ENCODE measurements at places on chromosomes 6 and 20. TPM values are rescaled to one million over a fixed set of nuclear protein-coding genes. Genes with fewer than 3 reads are reported as not detected.
A peak's percentile ranks its signal among the peaks of the same experiment; 100 is the strongest.

DNA sequence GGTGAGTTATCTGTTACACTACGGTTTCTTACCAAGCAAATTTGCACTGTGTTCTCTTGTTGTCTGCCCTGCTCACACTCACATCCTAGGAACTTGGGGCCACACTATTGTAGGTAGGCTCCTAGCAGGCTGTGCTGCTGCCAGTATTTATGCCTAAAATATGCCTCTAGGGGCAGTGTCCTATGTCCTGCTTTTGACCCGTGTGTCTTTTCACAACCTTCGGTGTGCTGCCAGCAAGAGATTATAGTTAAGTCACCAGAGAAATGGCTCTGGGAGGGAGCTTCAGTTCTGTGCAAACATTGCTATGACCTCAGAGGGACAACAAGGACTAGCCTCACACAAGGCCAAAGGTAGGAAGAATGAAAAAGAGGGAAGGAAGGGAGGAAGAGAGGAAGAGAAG, 8.9 kb upstream of the TAAR5 start:
- no peaks in the 10 kb centered on the region for H3K4me1 ChIP-seq
- H3K4me3 ChIP-seq, result no peak overlapping the region
- H3K27me3 ChIP-seq, result no peaks in the 10 kb centered on the region
- no peak for DNase-seq

DNA sequence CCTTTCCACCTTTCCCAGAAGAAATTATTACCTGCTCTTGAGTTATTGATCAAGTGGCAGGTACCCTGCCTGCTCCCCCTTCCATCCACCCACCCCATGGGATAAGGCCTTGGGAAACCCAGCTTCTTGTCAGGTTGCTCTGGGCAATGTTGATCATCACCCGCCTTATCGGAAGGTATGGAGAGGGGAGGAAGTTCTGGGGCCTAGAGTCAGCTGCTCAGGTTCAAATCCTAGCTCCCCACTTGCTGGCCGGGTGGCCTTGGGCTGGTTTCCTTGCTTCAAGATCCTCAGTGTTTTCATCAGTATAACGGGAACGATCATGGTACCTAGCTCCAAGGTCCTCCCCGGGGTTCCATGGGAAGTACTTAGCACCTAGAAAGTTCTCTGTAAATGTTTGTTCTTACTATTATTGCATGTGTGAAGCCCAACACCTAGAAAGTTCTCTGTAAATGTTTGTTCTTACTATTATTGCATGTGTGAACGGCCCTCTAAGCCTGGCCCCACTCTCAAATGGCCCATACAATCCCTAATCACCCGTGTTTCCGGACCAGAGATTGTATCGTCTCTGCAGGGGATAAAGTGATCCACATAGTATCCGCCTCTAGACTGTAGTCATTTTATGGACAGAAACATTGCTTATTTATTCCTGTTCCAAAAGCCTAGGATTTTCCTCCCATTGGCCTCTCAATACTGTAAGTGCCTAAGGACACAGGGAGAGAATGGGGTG, 1.1 kb upstream of the PREX1 start:
- no peak for DNase-seq
- H3K36me3 ChIP-seq, result no peaks in the 10 kb centered on the region
- H3K4me1 ChIP-seq, result peaks cover 11% of the 10 kb centered on the region
- H3K27ac ChIP-seq, result peak overlapping the region; percentile 70

DNA sequence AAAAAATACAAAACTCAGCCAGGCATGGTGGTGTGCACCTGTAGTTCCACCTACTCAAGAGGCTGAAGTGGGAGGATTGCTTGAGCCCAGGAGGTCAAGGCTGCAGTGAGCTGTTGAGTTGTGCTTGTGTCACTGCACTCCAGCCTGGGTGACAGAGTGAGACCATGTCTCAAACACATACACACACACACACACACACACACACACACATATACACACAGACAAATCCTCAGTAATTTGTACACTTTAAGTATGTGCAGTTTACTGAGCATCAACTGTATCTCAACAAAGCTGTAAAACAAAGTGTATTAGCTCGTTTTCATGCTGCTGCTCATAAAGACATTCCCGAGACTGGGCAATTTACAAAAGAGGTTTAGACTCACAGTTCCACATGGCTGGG, 7.3 kb downstream of the TFB1M start:
- no peaks in the 10 kb centered on the region for H3K4me1 ChIP-seq
- peaks cover 5% of the 10 kb centered on the region for H3K36me3 ChIP-seq
- H3K27me3 ChIP-seq, result no peaks in the 10 kb centered on the region
- no peak overlapping the region for H3K4me3 ChIP-seq
- DNase-seq, result no peak
- no peak overlapping the region for H3K27ac ChIP-seq

DNA sequence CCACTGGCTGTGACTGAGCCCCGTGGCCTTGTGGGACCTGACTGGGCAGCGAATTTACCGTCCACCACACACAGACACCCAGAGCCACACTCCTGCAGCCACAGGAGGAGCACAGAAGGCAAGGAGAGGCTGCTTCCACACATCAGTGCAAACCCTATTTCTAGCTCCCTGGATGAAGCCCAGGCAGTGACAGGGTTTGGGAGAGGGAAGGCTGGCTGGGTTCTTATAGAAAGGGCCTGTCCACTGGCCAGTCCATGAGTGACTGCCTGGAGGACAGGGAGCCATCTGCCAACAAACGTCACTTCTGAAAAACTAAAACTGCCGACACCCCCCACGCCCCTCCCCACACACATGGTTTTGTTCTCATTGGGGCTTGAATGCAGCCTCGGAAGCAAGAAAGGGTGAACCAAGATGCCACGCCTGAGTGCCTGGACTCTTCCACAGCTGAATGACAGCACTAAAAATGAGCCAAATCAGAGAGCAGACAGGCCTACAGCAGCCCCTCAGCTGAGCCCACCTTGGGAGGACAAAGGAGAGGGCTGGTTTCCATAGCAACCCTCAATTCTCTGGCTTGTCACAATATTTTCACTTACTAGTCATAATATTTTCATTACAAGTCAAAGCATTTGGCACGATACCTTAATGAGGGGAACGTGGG, 38.4 kb downstream of the RRBP1 start:
- peaks cover 62% of the 10 kb centered on the region for H3K4me1 ChIP-seq
- DNase-seq, result no peak

GRCh38 chr20:38995536-38996044, 33.4 kb downstream of the DHX35 start:
- DNase-seq, result no peak
- no peak overlapping the region for H3K27ac ChIP-seq
- H3K27me3 ChIP-seq, result no peaks in the 10 kb centered on the region
- no peaks in the 10 kb centered on the region for H3K4me1 ChIP-seq
- peaks cover 44% of the 10 kb centered on the region for H3K36me3 ChIP-seq
- no peak overlapping the region for H3K4me3 ChIP-seq

GRCh38 chr6:72761761-72762160, 139.9 kb downstream of the KCNQ5 start:
- DNase-seq, result no peak
- no peak overlapping the region for H3K27ac ChIP-seq
- no peaks in the 10 kb centered on the region for H3K36me3 ChIP-seq
- no peaks in the 10 kb centered on the region for H3K4me1 ChIP-seq
- H3K27me3 ChIP-seq, result no peaks in the 10 kb centered on the region

- no peaks in the 10 kb centered on the region for H3K4me1 ChIP-seq
- H3K4me3 ChIP-seq, result no peak overlapping the region
- no peaks in the 10 kb centered on the region for H3K27me3 ChIP-seq
- peak; percentile 14 for DNase-seq
Observed at GRCh38 chr20:60066438-60066823, 108.2 kb downstream of the CDH26 start.

DNA sequence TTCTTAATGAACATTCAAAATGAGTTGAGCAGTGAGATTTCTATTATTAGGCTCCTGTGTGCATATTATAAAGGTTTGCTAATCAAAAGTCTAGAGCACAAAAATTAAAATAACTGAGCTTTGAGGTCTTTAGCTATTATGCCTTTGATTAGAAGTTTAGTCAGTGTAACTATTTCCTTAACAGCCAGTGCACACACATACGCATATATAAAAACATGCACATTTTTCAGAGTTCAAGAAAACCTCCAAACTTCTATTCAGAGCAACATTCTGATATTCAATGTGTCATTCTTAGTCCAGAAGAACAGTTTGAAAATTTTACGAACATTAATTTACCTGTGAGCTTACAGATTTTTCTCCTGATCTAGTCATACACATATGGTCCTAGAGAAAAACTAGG, 48.3 kb upstream of the MYB start:
- H3K36me3 ChIP-seq, result no peaks in the 10 kb centered on the region
- no peak for DNase-seq
- no peaks in the 10 kb centered on the region for H3K27me3 ChIP-seq

GRCh38 chr6:37357288-37357687, 3.5 kb downstream of the RNF8 start:
- no peak overlapping the region for H3K4me3 ChIP-seq
- no peaks in the 10 kb centered on the region for H3K27me3 ChIP-seq
- no peak for DNase-seq
- peaks cover 16% of the 10 kb centered on the region for H3K36me3 ChIP-seq
- no peaks in the 10 kb centered on the region for H3K4me1 ChIP-seq
- H3K27ac ChIP-seq, result no peak overlapping the region

GRCh38 chr20:35329435-35330139, 37.4 kb upstream of the FAM83C start:
- no peak overlapping the region for H3K4me3 ChIP-seq
- peaks cover 46% of the 10 kb centered on the region for H3K4me1 ChIP-seq
- no peak overlapping the region for H3K27ac ChIP-seq
- no peak for DNase-seq

PRR18 gene
- total RNA-seq, result 0.41 TPM

SALL4 gene
- total RNA-seq, result not detected

HLA-DRB5 gene
- total RNA-seq, result 20.8 TPM

KIAA1755 gene
- total RNA-seq, result 13.9 TPM

TMEM181 gene
- total RNA-seq, result 22.9 TPM

ECT2L gene
- total RNA-seq, result not detected

Data from sigmoid colon (tissue), 7 donors.